ENCODE measurements at places on chromosomes 5 and 9.

- DNase-seq: no peak
Measured at GRCh38 chr5:159038907-159039306, 60.8 kb downstream of the EBF1 start.

DNA sequence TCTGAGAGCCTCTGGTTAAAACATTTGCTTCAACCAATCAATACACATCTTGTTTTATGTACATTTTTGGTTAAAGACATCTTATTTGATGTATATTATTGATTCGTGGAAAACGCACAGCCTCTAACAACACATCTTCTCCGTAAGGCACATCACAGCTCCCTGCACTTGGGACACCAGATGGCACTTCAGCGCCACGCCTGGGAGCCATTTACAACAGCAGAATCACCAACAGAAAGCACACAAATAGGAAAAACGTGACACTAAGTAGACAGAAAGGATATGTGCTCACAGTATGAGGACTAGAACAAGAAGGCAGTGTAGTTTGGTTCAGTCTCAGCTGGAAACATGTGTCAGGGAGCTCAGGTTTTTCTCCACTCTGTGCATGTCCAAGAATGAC is 199.7 kb downstream of the ROR2 start:
- DNase-seq: no peak

DNA sequence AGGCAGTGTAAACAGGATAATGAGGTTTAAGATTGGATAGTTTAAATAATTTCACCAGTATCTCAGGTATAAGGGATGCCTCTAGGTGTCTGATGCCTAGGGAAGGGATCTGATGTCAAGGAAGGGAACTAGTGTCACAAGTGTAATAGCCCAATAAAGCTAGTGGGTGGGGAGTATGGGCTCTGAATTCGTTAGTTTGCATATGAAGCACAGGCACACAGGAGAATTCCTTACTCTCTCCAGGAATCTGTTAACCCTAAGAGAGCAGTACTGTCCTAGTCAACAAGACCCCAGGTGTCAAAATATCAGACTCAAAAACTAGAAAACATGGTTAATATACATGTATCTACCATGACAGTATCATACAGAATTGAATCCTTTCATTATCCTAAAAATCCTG is 352.5 kb upstream of the CYLC2 start:
- DNase-seq: no peak

DNA sequence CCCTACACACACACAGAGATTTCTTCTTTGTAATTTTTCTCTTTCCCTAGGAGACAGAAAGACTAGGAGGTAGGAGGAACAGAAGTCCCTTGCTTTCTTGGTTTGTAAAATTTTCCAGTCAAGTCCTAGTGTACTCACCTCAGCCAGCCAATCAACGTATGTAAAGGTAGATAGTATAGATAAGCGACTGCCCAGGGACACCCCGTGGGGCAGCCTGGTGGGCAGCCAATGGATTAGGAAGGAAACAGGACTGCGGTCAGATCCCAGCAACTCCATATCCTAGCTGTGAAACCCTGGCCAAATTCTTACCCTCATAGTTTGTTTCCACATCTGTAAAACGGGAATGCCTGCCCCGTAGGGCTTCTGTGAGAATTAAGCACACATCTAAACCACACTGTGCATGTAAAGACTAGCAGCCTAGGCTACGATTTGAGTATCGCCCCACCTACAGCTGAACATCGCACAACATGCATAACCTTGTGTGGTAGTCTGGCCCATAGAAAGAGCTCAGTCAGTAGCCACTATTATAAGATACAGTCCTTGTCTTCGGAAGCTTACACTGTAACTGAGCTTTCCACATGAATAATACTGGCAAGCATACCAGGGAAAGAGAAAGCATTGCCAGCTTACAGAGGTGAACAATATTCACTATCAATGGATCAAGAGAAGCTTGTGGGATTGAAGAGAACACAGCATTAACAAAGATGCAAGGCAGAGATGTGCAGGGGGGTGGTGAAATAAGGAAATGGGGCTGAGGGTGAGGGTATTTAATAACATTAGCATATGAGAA is 353.4 kb upstream of the PANK3 start:
- no peak for DNase-seq

DNA sequence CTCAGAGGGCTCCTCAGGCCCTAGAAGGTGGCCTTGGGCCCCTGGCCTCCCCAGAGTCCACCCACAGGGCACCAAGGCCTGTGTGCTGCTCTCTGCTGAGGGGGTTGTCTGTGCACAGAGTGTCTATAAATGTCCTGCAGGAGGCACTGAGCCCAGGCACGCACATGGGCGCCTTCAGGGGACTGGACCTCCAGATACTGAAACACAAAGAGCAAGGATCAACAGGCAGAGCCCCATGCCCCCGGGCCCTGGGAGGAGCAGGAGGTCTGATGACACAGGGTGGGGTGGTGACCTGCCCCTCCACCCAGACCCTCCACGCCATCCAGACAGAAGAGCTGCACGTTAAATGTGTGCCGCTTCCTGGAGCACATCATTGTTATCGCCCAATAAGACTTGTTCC is 64.6 kb upstream of the SIMC1 start:
- no peak for DNase-seq

GRCh38 chr5:138605254-138605972 is 30.2 kb upstream of the HSPA9 start:
- no peak for DNase-seq

Data from thoracic aorta (tissue), 2 donors.